ENCODE measurements at places on chromosomes 4 and X.

GRCh38 chrX:84865113-84865512 is 138.6 kb upstream of the APOOL start:
- DNase-seq, result no peak

- no peak for DNase-seq
These were observed 1.9 kb downstream of the SMAD1 start for GRCh38 chr4:145483514-145483913.

DNA sequence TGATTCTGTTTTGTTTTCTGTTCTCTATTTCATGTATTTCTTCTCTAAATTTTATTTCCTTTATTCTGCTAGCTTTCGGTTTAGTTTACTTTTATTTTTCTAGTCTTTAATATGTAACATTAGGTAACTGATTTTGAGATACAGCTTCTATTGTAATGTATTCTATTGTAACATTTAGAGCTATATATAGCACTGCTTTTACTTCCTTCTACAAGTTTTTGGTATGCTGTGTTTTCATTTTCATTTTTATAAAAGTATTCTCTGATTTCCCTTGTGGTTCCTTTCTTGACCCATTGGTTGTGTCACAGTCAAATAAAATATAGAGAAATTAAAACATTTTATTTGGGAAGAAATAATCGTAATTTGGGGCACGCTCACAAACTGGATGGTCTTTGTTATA is 13.9 kb upstream of the CT47A1 start:
- no peak for DNase-seq

DNA sequence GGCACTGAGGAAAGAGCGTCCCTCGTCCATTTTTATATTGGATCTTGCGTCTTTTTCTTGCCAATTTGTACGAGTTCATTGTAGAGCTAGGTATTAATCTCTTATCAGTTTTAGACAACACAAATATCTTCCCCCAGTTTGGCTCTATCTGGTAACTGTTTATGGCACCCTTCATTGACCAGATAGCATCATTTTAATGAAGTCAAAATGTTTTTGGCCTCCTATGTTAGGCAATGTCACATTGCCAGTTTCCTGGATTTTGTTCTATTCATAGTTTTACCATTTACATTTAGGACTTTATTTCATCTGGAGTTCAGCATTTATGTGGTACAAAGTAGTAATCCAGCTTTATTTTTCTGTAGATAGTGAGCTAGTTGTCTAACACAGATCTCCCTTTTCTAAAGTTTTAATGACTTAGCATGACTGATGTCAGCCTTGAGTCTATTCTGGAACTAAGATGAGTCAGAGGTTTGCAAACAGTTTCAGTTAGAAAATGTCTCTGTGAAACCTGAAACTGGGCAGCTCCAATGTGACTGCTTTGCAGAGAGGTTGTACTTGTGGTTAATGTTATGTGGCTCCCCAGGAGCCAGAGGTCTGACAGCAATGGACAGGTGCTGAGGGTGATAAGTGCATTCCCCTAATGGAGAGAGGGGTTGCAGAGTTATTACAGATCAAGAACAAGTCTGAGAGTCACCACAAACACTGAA is 5.3 kb upstream of the STBD1 start:
- peak; percentile 43 for DNase-seq

DNA sequence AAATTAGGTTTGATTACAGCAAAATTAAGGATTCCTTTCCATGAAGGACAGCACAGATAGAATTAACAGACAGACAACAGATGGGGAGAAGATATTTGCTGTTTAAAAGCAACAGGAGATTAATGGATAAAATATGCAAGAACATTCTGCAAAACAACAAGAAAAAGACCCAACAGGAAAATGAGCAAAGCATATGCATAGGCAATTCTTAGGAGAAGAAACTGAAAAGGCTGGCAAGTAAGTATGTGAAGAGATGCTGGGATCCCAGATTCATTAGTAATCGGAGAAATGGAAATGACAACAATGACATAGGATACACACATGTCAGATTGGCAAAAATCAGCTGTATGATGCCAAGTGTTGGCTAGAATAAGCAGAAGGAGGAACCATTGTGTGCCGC is 27.5 kb upstream of the HMGB3 start:
- no peak for DNase-seq

DNA sequence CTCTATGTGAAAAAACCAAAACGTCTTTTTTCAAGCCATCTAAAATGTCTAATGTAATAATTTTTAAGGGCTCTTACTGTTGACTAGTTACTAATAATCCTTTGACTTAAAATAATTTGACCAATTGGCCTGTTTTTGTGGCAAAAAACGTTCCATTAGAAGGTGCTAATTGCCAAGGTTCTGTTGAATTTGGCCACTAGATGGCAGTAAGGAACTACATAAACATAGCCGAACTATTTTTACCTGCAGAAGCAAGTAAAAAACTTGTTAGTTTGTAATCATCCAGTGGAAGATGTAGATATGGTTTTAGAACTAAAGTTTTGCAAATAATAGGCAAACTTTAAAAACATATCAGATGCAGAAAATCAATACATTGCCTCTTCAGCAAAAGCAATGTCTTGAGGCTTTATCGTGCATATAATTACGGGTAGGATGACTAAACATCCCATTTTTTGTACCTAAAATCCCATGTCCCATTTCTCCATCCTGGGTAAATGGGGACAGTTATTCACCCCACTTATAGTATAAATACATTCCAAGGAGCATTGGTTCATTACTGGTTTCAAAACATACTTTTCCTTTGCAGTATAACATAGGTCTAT is 57.6 kb downstream of the PROM1 start:
- no peak for DNase-seq

GRCh38 chrX:17703201-17703600 is 34.1 kb upstream of the SCML1 start:
- no peak for DNase-seq

- DNase-seq, result no peak
These were observed 17.8 kb downstream of the TRIM2 start for GRCh38 chr4:153221783-153222706.

DNA sequence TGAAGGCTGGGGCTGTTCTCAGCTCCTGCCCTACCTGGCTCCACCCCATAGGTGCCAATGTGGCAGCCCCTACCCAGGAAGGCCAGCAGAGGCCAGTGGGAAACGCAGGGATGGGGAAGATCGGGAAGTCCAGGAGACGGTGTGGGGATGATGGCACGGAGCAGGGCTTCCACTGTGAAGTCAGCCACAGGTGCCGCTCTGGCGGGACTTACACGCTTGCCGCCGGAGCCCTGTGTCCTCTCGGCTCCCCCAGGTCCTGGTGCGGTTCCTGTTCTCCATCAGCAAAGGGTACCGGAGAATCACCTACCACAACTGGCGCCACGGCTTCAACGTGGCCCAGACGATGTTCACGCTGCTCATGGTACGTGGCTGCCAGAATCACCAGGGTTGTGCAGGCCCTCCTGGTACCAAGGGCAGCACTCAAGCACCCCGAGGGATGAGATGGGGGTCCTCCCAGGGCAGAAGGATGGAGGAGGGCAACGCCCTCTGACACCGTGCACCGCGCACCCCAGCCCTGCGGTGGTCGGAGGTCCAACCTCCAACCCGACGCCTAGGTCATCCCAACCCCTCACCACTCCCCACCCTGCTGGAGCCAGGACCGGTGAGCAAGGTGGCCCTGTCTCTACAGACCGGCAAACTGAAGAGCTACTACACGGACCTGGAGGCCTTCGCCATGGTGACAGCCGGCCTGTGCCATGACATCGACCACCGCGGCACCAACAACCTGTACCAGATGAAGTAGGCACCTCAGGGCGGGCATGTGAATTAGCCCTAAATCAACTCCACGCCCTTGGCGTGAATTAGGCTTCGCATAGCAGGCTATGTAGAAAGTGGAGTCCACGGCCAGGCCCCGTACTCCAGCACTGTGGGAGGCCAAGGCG is 12.0 kb downstream of the ATP5ME start:
- DNase-seq, result no peak

DNA sequence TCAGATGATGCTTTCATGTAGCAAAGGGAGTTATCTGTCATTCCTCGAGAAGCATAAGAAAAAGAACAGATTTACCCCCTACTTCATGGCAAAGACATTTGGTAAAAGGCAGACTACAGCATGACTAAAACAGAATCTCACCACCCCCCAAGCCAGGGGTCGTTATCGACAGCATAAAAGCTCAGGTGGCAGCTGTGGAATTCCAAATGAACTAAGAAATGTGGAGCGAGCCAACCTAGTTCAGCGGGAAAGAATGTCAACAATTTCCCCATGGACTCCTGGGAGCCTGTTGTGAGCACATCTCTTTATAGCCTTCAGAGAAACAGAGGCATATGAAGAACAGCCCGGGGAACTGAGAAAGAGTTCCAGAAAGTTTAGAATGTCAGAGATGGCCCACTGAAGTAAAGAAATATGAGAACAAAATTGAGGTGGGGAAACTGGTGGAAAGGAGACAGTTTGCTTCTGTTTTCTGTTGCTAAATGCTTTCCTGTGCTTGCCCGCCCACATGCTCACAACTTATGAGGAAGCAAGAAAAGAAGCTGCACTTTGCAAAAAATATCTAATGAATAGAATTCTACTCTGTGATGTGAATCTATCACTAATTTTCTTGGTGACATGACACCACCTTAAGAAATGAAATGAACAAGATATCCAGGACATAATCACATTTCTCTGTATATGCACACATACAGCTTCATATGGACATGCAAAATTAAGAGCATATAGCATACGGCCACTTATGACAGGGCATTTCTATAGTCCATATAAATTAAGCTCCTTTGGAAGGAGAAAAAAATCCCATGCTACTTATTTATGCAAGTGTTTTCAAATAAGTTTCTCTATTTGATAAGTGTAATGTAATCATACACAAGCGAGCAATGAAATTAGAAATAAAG is 135.3 kb upstream of the MID1 start:
- DNase-seq, result no peak

- DNase-seq, result no peak
These were observed 89.3 kb upstream of the NEIL3 start for GRCh38 chr4:177220376-177220775.

DNA sequence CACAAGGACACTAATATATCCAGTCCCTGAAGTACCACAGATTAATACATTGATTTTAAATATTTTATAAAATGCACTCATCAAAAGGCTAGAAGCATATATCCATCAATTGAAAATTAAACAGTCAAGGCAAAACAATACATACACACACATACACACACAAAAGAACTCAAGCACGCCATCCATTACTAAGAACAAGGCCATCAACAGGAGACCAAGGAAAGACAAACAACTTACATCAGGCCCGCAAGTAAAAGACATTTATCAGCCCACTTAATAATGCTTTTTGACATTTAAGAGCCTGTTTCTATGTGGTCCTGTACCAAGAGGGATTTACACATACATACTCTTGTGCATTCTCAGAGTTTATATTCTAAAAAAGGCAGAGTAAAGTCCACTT is 50.0 kb upstream of the ZNF827 start:
- no peak for DNase-seq

GRCh38 chr4:56450342-56450741 is 14.3 kb downstream of the PAICS start:
- no peak for DNase-seq

- DNase-seq, result no peak
These were observed 16.9 kb downstream of the SPINK2 start for GRCh38 chr4:56804551-56804950.

DNA sequence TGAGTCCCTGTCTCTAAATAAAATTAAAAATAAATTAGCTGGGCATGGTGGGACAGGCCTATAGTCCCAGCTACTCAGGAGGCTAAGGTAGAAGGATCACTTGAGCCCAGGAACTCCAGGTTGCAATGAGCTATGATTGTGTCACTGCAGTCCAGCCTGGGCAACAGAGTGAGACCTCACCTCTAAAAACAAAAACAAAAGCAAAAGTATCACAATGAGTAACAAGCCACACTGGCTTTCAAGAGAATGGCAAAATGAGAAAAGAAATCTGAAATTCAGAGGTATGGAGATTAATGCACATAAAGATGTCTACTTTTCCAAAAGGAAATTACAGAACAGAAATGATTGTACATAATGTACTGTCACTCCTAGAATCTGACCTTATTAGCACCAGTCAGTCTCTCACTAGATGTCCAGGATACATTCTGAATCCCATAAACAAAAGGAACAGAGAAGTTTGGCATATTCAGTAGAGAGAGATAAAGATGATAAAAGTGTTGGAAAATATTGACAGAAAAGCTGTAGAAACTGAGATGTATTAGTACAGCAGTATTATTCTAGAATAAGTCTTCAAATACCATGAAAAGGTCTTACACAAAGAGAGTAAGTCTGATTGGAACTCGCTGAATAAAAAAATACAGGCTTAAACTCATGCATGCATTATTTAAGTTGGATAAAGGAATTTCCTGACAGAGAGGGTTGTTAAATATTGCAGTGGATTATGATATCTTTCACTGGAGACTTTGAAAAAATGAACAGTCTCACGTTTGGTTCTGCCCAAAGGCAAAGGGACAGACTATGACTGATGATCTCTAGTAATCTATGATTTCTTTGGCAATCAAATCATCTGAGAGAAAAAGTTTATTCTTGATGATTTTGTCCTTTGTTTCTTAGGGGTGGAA is 102.5 kb downstream of the SH3RF1 start:
- no peak for DNase-seq

- no peak for DNase-seq
These were observed 20.3 kb upstream of the PAPSS1 start for GRCh38 chr4:107740381-107740780.

DNA sequence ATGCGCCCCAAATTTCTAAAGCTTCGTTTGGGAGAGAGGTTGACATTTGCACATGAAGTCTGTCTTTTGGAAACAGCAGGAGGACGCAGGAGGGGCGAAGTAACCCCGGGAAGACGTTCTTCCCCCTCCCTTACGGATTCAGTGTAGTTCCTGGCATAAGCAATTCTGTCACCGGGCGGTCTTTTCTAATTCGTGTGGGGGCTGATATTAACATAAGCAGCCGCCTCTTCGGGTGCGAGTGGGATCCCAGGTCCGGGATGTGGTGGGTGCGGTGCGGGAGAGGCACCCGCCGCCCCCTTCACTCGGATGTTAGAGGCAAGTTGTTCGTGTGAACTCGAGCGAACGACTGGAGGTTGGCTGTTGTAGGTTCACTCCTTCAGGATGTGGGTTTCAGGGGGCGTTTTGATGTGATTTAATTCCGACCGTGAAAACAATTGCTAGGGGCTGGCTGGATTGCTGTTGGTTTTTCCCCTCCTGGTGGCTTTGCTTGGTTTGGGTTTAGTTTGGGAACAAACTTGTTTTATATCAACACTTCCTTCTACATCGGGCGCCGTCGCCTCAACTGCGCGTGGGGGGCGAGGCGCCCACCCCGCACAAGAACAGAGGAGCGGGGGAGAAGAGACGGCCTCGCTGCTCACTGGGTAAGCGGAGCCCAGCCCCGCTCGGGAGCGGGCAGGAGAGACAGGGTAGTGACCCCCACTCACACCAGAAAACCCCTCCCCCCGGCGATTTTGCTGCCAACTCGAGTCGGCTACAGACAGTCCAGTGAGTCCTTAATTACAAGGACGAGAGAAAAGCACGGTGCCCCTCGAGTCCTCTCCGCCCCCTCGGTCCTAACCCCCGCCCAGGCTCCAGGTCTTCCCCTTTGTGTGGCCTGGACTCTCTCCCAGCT is 2.9 kb upstream of the LEF1 start:
- no peak for DNase-seq

DNA sequence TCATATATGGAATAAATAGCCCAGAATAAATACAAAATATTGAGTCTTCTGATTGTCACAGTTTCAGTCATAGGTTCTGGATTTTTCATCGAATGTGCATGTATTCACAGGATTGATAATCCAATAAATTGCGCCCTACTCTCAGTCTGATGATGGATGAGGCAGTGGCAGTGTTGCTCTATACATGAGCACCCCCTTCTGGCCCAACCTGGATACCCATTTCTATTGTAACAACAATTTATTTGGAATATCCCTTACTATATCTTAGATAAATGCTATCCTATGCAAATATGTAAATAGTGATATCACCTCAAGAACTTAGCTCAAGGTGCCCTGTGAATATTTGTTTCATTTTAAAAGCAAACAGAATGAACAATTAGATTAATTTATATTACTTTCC is 733.7 kb upstream of the PABPC4L start:
- no peak for DNase-seq

Measured in SIG-M5 (cell line).